MCF 10A (cell line): ENCODE measurements at places on chromosomes 2 and 18. TPM values are rescaled to one million over a fixed set of nuclear protein-coding genes. Genes with fewer than 3 reads are reported as not detected.

DNA sequence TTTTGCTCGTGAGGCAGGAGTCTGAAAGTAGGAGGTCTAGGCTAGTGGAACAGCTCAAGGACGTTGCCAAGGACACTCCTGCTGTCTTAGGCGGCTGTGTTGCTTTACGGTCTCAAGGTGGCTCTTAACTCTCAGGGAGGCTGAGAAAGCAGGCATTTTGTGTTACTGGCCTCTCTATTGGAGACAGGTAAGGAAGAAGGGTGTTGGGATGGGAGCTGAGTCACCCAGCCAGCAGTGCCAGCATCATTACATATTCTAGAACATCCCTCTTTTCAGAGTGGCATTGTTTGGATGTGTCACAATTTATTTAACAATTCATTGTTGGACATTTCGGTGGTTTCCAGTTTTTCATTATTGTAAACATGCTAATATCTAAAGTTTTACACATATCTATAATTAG, 30.8 kb upstream of the TMEM214 start:
- DNase-seq: peak; percentile 23

- no peak for DNase-seq
Measured at GRCh38 chr2:196435189-196435588, 204.3 kb upstream of the CCDC150 start.

DNA sequence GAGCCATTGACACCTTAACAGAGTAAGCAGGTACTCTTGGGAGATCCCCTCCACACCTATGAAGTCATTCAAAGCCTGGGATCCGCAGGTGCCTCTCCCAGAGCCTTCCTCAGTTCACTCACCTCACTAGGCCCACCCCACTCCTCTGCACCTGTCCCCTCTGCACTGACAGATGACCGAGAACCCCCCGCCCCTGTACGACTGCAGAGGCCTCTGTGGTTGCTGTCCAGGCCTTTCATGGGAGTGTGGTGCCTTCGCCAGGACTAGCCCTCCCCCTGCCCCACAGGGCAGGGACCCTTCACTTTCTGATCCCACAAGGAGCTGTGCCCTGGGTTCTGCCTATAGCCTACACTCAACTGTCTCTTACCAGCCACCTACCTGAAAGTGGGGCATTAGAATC, 238.5 kb downstream of the ZBTB7C start:
- DNase-seq: no peak

DNA sequence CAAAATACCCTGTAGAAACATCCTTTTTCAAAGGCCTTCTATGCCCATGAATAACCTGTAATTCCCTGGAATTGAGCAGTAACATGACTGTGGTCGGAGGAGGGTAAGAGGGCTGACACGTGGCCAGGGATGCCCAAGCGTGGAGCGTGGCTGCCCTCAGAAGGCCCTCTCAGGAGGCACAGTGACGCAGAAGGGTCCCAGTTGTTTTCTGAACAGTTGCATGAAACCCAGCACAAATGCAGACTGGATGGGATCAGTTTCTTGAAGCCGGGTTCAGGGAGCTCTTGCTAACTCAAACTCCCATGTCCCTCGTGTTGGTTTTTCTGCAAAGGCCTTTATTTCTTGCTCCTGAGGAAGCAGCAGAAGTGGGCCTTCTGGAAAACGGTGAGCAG, 237.0 kb downstream of the ALPK2 start:
- DNase-seq: no peak

DNA sequence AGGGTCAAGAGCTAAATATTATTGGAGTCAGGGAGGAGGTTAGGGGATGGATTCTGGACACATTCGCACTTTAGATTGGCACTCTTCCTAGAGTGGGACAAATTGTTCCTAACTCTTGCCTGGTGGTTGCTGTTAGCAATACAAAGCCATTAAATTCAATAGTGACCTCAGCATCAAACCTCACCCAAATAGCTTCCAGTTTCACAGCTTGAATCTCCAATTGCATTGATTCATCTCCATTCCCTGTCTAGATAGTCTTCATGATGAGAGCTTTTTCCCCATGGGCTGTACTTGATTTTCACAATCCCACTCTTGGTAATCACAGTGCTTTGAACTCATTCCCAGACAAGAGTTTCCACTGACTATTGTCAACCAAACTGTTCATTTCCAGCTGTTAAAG, 585.9 kb upstream of the SYT4 start:
- DNase-seq: no peak

GRCh38 chr18:64966667-64967066, 784.1 kb upstream of the CDH7 start:
- DNase-seq: peak; percentile 3

The CD226 gene
- 2.6 and 3.4 TPM in 2 replicates for total RNA-seq
